ENCODE measurements at places on chromosomes 2 and 18.
A peak's percentile ranks its signal among the peaks of the same experiment; 100 is the strongest.

DNA sequence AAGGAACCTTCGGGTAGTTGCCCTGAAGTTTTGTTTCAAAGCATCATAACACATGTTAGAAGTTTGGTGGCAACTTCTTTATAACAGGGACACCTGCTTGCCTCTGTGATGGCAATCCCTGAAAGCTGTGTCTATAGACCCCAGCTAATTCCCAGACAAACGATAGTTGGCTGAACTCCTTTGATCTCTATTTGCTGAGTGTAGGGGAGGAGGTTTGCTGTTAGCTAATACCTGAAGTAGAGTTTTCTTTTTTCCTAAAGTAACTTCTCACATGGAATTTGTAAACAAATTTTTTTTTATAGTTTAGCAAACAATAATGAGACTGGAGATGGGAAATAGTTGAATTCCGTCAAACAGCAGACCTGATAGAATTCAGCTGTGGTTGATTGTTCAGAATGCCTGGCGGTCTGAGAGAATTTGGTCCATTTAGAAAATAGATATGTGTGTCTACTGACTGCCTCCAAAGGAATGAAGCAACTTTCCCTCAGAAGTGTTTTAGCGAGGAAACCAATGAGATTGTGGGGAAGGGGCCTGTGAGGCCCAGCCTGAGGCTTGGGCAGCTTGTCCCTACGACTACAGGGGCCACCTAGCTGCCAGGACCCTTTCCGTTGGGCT is 123.5 kb upstream of the EPAS1 start:
- no peak for DNase-seq

- no peak for DNase-seq
Observed at GRCh38 chr2:71786291-71787107, 333.1 kb downstream of the DYSF start.

DNA sequence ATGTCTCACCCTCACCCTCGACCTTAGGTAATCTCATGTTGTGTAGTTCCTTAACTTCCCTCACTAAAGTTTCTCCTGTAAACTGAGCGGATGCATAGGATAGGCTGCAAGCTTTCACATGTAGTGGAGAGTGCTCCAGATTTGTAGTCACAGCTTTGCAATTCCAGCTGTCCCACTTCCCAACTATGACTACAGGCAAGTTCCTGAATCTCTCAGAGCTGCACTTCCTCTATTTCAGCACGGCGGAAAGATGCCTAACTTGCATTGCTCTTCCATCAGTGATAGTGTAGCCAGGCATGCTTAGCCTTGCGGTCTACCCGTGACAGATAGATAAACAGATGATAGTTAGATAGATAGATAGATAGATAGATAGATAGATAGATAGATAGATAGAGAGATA is 183.1 kb upstream of the CCDC68 start:
- no peak for DNase-seq

DNA sequence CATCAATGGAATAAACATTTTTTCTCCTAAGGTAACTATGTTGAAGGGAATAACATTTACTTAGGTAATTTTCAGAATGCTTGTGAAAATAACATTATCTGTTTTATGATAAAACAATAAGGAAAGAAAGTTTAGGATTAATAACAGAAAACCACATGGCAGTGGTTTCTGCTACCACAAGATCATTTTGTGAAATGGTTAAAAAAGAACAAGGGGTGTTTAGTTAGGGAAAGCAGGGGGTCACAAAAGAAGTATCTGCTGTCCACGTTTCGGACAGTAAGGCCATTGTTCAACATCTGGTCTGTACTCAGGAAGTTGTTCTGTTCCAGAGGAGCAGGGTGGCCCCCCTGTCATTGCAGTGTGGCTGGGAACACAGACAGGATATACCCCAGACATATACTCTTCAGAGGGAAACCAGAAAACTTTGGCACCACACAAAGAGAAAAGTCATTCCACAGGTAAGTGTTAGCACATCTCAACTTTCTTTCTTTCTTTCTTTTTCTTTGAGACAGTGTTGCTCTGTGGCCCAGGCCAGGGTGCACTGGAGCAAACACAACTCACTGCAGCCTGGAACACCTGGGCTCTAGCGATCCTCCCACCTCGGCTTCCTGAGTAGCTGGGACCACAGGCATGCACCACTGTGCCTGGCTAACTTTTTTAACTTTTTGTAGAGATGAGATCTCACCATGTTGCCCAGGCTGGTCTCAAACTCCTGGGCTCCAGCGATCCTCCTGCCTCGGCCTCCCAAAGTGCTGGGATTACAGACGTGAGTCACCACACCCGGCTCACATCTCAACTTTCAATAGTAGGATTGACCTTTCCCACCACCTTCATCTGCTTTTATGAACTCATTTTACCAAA is 14.8 kb upstream of the ARL5A start:
- DNase-seq, result no peak

DNA sequence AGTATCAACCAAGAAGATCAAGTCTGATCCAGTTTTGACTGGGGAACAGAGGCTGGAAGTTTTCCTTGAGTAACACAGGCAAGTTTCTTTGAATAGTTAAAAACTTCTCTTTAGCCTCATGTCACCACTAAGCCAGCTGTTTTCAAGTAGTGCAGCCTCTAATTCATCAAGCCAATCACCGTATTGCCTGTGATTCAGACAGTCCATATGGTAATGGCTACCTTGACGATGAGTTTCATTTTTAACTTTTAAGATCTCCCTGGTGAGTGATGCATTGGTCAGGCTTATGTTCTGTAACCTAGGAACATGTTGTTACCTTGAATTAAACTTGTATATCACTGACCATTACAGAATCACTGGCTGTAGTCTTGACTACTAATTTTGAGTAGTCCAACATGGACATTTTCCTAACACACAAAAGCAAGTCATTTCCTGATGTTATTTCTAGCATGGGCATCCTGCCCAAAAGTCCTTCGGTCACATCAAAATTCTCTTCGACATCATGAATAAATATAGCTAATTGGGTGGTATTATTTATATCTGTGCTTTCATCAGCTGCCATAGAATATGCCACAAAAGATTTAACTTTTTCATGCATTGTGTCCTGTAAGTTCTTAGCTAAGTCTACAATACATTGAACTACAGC is 238.8 kb upstream of the GCFC2 start:
- no peak for DNase-seq

- no peak for DNase-seq
Observed at GRCh38 chr2:239958473-239958765, 66.7 kb downstream of the NDUFA10 start.

GRCh38 chr2:176924909-176925534 is 287.6 kb upstream of the HNRNPA3 start:
- DNase-seq, result no peak

GRCh38 chr2:196592331-196592910 is 47.1 kb upstream of the CCDC150 start:
- DNase-seq, result no peak

- DNase-seq, result no peak
Observed at GRCh38 chr2:10514743-10515142, 66.6 kb upstream of the ODC1 start.

DNA sequence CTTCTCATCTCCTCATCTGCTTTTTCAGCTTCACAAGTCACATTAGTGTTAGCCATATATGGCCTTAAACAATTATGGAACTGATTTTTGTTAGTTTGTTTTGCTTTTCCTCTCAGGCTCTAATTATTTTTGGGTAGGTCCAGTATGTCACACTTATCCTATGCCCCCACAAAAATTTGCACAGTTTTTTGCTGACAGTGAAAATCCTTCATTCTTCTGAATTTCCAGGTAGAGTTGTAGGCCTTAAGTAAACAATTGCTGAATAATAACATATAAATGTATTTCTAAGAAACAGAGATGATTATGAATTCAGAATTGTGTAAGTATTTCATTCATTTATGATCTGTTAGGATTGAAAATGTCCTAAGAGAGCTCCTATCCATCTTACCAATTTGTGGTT is 8.6 kb upstream of the SERPINB10 start:
- no peak for DNase-seq

DNA sequence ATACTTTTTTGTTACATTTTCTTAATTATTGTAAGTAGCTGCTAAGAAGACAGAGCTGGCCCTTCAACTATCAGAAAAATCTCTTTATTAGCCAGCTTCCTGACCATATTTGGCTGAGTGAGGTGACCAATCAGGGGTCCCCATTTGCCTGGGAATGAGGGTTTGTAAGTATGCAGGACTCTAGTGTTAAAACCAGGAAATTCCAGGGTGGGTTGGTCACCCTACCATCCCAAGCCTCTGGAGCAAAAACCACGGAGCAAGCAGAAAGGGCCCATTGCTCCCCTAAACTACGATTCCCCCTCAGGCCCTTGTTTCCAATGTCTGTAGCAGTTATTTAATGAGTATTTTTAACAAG is 165.6 kb upstream of the NCKAP5 start:
- DNase-seq, result no peak

DNA sequence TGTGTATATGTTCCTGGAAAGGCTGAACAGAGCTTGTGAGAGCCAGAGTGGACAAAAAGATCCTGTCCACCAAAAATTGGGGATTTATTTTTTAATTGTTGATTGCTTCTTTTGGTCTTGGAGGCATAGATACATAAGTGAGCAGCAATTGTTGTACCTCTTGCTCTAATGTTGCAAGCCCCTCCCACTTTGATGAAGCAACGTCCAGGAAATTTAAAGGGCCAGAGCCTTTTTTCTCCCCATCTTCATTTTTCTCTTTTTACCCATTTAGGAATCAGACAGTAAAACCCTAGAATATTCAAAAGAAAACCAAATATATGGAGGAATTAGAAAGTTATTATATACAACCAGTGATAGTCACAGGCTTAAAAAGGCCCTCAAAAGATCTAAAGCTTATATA is 871.8 kb upstream of the NRXN1 start:
- no peak for DNase-seq

DNA sequence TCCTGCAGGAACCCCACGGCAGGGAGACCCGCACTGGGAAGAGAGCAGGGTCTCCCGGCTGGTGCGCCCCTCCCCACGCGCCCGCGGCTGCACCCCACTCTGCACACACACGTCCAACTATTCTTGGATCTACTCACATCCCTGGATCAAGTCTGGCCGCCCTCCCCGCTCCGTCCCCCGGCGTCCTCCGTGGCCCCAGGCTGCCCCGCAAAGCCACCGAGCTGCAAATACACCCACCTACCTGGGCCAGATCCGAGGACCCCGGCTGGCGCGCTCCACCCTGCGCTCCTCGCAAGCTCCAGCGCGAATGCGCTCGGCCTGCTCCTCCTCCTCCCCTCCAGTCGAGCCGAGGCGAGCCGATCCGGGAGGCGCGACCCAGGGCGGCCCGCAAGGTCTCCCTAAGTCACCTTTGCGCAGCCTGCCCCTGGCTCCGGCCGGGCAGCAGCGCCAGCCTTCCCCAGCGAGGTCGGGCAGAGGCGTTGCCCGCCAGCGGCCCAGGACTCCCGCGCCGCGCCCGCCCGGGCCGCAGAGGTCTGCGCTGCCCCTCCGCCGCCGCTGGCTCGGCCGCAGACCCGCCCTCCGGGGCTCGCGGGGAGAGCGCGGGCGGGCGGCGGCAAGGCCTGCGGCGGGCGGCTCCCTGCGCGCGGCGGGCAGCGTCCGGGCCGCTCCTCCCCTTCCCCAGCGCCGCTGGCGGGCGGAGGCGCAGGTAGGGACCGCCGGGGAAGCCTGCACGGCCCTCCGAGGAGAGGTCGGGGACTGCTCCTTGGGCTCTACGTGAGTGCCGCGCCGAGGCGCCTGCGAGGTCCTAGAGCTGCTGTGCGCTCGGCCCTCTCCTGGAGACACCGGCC is 126.0 kb downstream of the OSBPL1A start:
- DNase-seq, result peak; percentile 19

GRCh38 chr2:165959371-165959770 is 5.8 kb upstream of the TTC21B start:
- no peak for DNase-seq

- no peak for DNase-seq
Observed at GRCh38 chr2:129911363-129912065, 68.0 kb upstream of the RAB6C start.

GRCh38 chr18:78981394-78981831 is 1.8 kb downstream of the SALL3 start:
- DNase-seq, result no peak

DNA sequence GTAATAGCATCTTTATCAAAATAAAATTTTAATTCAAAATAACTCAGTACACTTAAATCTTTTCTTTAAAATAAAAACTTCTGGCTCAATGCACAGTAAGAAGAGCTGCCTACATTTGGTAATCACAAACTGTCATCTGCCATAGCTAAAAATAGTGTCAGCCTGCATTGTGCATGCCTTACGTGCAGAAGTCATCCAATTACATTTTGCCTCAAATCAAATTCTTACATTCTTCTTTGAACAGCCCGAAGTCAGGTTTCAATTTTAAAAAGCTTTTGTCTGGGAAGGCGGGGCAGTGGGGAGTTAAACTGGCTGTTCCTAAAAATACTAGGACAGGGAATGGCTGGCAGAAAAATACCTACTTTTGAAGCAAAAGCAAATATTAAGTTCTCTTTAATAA is 51.1 kb downstream of the RTN4 start:
- no peak for DNase-seq

DNA sequence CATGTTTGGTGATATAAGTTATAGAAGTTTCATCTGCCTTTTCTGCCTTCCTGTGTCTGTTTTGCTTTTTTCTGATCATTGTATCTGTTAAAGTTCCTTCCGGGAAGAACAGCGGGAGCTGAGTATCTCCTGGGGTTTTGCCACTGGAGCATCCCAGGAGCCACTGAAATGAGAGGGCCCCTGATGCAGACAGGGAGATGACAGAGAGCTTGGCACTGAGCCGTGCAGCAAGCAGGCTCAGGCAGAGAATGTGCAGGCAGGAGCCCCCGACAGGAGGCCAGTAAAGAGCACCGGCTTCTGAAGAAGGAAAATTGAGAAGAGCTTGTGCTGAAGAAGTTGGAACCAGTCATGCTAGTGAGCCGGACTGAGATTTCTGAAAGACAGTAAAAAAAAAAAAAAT is 137.8 kb downstream of the TDRD15 start:
- DNase-seq, result no peak

GRCh38 chr18:61637319-61637718 is 255.5 kb downstream of the RNF152 start:
- DNase-seq, result no peak

DNA sequence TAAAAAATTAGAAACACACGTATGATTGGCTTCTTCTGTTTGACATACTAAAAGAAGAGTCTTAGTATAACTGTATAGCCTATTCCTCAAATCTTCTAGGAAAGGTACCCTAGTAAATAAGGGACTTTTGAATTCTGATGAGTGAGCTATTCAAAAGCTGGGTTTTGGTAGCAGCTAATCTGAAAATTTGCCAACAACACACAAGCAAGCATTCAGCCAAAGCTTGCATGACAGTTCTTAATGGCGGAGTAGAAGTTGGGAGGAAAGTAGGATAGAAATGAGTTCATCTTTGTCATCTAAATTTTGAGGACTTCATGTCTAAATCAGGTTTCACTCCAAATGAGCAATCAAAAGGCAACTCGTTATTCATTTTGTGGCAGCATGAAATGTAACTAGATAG is 813.0 kb downstream of the MBD2 start:
- DNase-seq, result no peak

GRCh38 chr2:207525296-207525695 is 4.5 kb upstream of the CREB1 start:
- DNase-seq, result no peak

GRCh38 chr2:69827796-69828540 is 1.5 kb upstream of the GMCL1 start:
- DNase-seq, result no peak

DNA sequence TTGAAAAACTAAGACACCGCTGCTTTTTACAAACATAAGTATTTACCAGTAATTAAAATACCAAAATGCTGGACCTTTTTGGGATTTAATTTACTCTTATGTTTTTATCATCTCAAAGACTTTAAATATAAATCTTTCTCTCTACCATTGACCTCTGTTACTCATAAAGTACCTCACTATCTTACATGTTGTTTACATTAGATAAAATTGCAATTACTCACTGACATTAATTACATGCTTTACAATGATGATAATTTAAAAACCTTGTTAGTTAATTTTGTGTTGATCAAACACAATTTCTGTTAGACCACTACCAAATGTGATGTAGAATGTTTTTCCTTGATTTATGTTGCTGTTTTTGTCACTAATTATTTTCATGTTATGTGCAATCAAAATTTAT is 139.5 kb downstream of the PTH2R start:
- no peak for DNase-seq
